ENCODE measurements at places on chromosomes 5 and 9. TPM values are rescaled to one million over a fixed set of nuclear protein-coding genes. Genes with fewer than 3 reads are reported as not detected.

The AQP7 gene
- not detected for total RNA-seq

The TRIM7 gene
- 0.93 TPM for total RNA-seq

The GABRA6 gene
- not detected for total RNA-seq

The SAXO1 gene
- total RNA-seq = 0.37 TPM

The TMEM252 gene
- not detected for total RNA-seq

The CLPTM1L gene
- 95.2 TPM for total RNA-seq

The PCDHB8 gene
- 19.8 TPM for total RNA-seq

The CAMLG gene
- 41.4 TPM for total RNA-seq

GRCh38 chr5:52767766-52768480 is 19.8 kb upstream of the ITGA1 start:
- no peaks in the 10 kb centered on the region for H3K27me3 ChIP-seq
- H3K27ac ChIP-seq = no peak overlapping the region
- no peaks in the 10 kb centered on the region for H3K36me3 ChIP-seq
- H3K4me3 ChIP-seq = no peak overlapping the region
- no peaks in the 10 kb centered on the region for H3K4me1 ChIP-seq

GRCh38 chr5:73442996-73443627 is 5.5 kb downstream of the FOXD1 start:
- H3K36me3 ChIP-seq = peaks cover 4% of the 10 kb centered on the region
- no peaks in the 10 kb centered on the region for H3K4me1 ChIP-seq
- peaks cover 39% of the 10 kb centered on the region for H3K27me3 ChIP-seq
- DNase-seq = no peak
- no peak overlapping the region for H3K4me3 ChIP-seq

GRCh38 chr5:54671111-54671531 is 153.6 kb downstream of the SNX18 start:
- H3K27ac ChIP-seq = peak overlapping the region; percentile 98
- no peak for DNase-seq
- H3K4me3 ChIP-seq = peak overlapping the region; percentile 71
- peaks cover 12% of the 10 kb centered on the region for H3K27me3 ChIP-seq

DNA sequence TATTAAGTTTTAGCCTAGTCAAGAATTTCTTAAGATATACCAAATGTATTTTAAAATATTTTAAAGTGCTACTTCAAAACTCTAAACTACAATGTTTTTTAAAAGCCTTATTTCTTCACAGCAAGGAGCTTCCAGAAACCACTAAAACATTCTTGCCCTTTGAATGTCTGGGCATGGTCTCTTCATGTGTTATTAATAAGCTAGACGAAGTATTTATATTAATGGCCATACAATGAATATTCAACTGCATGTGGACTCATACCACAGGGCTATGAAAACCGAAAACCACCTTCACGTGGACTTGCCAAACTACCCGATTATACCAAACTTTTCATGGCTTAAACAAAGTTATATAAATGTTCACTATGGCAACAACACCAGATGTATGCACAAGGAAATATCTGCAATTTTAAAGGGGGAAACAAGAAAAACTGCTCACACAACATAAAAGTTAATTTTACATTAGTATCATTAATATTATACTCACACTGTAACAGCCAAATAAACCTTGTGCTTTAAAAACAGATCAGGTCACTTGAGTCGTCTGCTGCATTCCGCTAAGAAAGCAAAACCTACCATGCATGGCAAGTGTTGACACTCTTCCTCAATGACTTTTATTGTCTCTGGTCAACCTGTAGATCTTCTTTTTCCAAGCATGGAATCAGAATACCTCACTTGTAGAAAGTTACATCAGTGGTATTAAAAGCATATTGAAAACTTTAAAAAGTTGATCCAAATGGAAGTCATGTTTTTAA is 246.3 kb downstream of the BNC2 start:
- H3K27ac ChIP-seq = no peak overlapping the region
- H3K4me3 ChIP-seq = no peak overlapping the region
- H3K4me1 ChIP-seq = peaks cover 55% of the 10 kb centered on the region
- H3K36me3 ChIP-seq = no peaks in the 10 kb centered on the region

GRCh38 chr5:62773460-62773859 is 194.8 kb downstream of the LRRC70 start:
- H3K4me3 ChIP-seq = no peak overlapping the region
- peaks cover 2% of the 10 kb centered on the region for H3K27me3 ChIP-seq
- DNase-seq = no peak
- H3K4me1 ChIP-seq = no peaks in the 10 kb centered on the region
- H3K27ac ChIP-seq = no peak overlapping the region

- H3K27ac ChIP-seq = no peak overlapping the region
- no peak overlapping the region for H3K4me3 ChIP-seq
Observed at GRCh38 chr5:100542086-100542485, 6.9 kb downstream of the FAM174A start.

GRCh38 chr5:127518319-127518621 is 830 bp downstream of the PRRC1 start:
- H3K4me3 ChIP-seq = peak overlapping the region; percentile 90
- DNase-seq = no peak
- peaks cover 7% of the 10 kb centered on the region for H3K4me1 ChIP-seq
- peaks cover 17% of the 10 kb centered on the region for H3K36me3 ChIP-seq
- H3K27me3 ChIP-seq = no peaks in the 10 kb centered on the region

GRCh38 chr5:98772415-98773213 is 849 bp upstream of the RGMB start:
- H3K27me3 ChIP-seq = peaks cover 25% of the 10 kb centered on the region
- peaks cover 29% of the 10 kb centered on the region for H3K4me1 ChIP-seq
- no peaks in the 10 kb centered on the region for H3K36me3 ChIP-seq
- DNase-seq = peak; percentile 65

- peak overlapping the region; percentile 80 for H3K27ac ChIP-seq
- H3K27me3 ChIP-seq = no peaks in the 10 kb centered on the region
- no peaks in the 10 kb centered on the region for H3K36me3 ChIP-seq
- peaks cover 12% of the 10 kb centered on the region for H3K4me1 ChIP-seq
- DNase-seq = peak; percentile 38
Observed at GRCh38 chr5:122156724-122157325, 27.5 kb downstream of the ZNF474 start.

DNA sequence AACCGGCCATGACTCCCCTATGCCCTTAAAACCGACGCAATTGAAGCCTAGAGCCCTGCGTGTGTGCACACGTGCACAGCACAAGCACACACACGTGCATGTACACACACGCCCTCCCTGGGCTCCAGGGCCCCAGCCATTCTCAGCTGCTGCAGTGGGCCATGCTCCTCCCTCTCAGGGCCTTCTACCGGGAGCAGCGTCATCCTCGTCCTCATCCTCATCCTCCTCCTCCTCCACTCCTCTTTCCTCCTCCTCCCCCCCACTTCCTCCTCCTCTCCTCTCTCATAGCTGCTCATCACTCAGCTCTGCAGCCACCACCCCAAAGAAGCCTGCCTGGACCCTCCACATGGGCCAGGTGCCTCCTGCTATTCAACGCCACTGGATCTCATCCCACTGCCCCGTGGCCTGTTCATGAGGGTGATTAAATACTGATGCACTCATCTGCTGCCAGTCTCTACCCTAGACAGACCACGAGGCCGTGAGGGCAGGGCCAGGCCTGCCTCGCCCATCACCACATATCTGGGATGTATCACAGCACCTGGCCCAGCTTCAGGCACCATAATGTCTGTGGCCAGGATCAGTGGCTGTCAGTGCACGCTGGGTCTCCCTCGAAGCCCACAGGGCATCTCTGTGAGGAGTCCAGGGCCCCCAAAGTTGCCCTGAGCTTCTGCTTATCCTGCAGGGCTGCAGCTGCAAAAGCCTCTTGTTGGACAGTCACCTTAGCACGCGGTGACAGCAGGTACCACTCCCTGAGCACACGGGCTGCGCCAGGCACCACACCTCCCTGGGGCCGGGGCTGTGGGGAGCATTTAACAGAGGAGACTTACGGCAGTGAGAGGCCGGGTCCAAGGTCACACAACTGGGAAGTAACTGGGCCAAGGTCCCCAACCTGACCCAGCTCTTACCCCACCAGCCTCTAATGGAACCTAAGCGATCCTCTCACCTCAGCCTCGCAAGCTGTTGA is 9.8 kb downstream of the FAM78A start:
- H3K36me3 ChIP-seq = no peaks in the 10 kb centered on the region
- H3K27me3 ChIP-seq = no peaks in the 10 kb centered on the region

GRCh38 chr9:130932255-130933079 is 6.6 kb downstream of the FIBCD1 start:
- no peaks in the 10 kb centered on the region for H3K36me3 ChIP-seq
- peaks cover 22% of the 10 kb centered on the region for H3K4me1 ChIP-seq
- no peak for DNase-seq

DNA sequence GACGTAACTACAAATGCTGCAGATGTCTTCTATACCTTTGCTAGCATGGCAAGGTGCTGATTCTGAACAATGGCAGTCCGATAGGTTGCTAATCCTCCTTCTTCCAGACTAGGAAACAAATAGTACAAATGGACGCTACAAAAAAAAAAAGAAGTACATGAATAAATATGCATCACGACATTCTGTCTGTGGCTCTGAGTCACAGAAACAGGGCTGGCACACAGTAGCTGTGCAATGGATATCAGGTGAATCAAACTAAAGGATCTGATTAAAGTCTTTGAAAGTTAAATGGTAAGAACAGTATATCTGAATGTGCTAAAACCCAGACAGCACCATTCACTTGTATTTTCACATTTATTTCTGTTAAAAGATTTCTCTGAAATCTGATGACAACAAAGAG is 96.2 kb downstream of the DROSHA start:
- H3K36me3 ChIP-seq = no peaks in the 10 kb centered on the region
- peaks cover 2% of the 10 kb centered on the region for H3K27me3 ChIP-seq
- peak overlapping the region; percentile 47 for H3K4me3 ChIP-seq
- DNase-seq = no peak

GRCh38 chr5:160260881-160261815 is 31.8 kb downstream of the FABP6 start:
- peak overlapping the region; percentile 97 for H3K27ac ChIP-seq
- H3K36me3 ChIP-seq = peaks cover 4% of the 10 kb centered on the region
- peaks cover 66% of the 10 kb centered on the region for H3K4me1 ChIP-seq
- peak overlapping the region; percentile 86 for H3K4me3 ChIP-seq

GRCh38 chr5:180600554-180601041 is 9.3 kb upstream of the SCGB3A1 start:
- peaks cover 6% of the 10 kb centered on the region for H3K27me3 ChIP-seq
- DNase-seq = no peak
- H3K4me1 ChIP-seq = no peaks in the 10 kb centered on the region
- H3K27ac ChIP-seq = no peak overlapping the region
- H3K36me3 ChIP-seq = peaks cover 5% of the 10 kb centered on the region

- H3K36me3 ChIP-seq = no peaks in the 10 kb centered on the region
- no peak for DNase-seq
- no peak overlapping the region for H3K27ac ChIP-seq
- peaks cover 5% of the 10 kb centered on the region for H3K4me1 ChIP-seq
- no peak overlapping the region for H3K4me3 ChIP-seq
Observed at GRCh38 chr5:96067894-96068614, 106.4 kb upstream of the ELL2 start.

- H3K4me1 ChIP-seq = peaks cover 6% of the 10 kb centered on the region
- no peak for DNase-seq
- no peaks in the 10 kb centered on the region for H3K27me3 ChIP-seq
- no peak overlapping the region for H3K4me3 ChIP-seq
Observed at GRCh38 chr5:126335886-126336285, 87.3 kb upstream of the GRAMD2B start.

- DNase-seq = no peak
- H3K27me3 ChIP-seq = peaks cover 10% of the 10 kb centered on the region
- H3K4me1 ChIP-seq = peaks cover under 1% of the 10 kb centered on the region
- H3K27ac ChIP-seq = no peak overlapping the region
- H3K4me3 ChIP-seq = no peak overlapping the region
- H3K36me3 ChIP-seq = no peaks in the 10 kb centered on the region
Observed at GRCh38 chr9:98992885-98993569, 49.3 kb downstream of the COL15A1 start.

- peaks cover 12% of the 10 kb centered on the region for H3K4me1 ChIP-seq
- no peak overlapping the region for H3K4me3 ChIP-seq
- H3K27ac ChIP-seq = no peak overlapping the region
- no peaks in the 10 kb centered on the region for H3K36me3 ChIP-seq
- DNase-seq = no peak
- H3K27me3 ChIP-seq = no peaks in the 10 kb centered on the region
Observed at GRCh38 chr9:16171911-16172310, 619.1 kb downstream of the CCDC171 start.

DNA sequence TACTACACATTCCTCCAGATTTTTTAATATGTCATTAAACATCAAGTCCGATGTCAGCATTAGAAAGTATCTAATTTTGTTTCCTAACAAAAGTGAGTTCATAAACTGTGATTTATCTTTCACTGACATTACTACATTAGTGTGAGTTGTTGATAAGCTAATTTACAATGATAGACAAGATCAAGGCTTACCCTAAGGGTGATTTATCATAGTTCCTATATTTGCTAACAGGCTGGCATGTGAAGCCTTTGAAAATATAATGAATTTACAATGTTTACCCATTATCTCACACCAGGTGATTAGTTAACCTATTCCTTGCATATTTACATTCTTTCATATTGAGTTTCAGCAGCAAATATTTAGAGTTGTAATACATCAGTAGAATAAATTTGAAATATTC is 1096.9 kb upstream of the NUDT12 start:
- no peak for DNase-seq
- no peaks in the 10 kb centered on the region for H3K27me3 ChIP-seq
- no peak overlapping the region for H3K4me3 ChIP-seq

- no peak overlapping the region for H3K4me3 ChIP-seq
- no peak for DNase-seq
Observed at GRCh38 chr9:86670536-86670935, 276.8 kb downstream of the GAS1 start.

- no peaks in the 10 kb centered on the region for H3K4me1 ChIP-seq
- no peak for DNase-seq
- no peaks in the 10 kb centered on the region for H3K36me3 ChIP-seq
- H3K4me3 ChIP-seq = no peak overlapping the region
- peaks cover 2% of the 10 kb centered on the region for H3K27me3 ChIP-seq
Observed at GRCh38 chr9:4435197-4435596, 55.1 kb upstream of the SLC1A1 start.

- H3K4me3 ChIP-seq = no peak overlapping the region
- H3K27me3 ChIP-seq = peaks cover 2% of the 10 kb centered on the region
- H3K27ac ChIP-seq = no peak overlapping the region
- H3K36me3 ChIP-seq = peaks cover 21% of the 10 kb centered on the region
- DNase-seq = no peak
- no peaks in the 10 kb centered on the region for H3K4me1 ChIP-seq
Observed at GRCh38 chr5:52648726-52649125, 139.0 kb upstream of the ITGA1 start.

Measured in glutamatergic neuron (in vitro differentiated cells).